Osteoblast (primary cell): ENCODE measurements at places on chromosomes 4 and X. TPM values are rescaled to one million over a fixed set of nuclear protein-coding genes. Genes with fewer than 3 reads are reported as not detected.

DNA sequence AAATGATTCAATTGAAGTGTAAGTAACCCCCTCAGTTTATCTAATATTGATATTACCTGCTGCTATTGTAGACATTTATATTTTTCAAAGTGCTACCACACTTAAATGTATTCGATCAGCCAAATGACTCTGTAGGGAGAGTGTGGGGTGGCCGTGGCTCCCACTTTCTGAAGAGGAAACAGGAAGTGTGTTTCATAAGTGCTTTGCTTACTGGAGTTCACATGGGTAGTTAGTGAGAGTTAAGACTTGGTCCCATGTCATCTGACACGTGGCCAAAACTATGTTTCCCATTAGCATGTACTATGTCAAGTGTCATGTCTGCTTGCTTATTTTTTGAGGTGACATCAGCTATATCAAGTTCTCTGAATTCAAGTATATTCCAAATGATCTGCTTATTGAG, 308.1 kb upstream of the GATB start:
- H3K27me3 ChIP-seq, result no peaks in the 10 kb centered on the region
- no peaks in the 10 kb centered on the region for H3K4me1 ChIP-seq

DNA sequence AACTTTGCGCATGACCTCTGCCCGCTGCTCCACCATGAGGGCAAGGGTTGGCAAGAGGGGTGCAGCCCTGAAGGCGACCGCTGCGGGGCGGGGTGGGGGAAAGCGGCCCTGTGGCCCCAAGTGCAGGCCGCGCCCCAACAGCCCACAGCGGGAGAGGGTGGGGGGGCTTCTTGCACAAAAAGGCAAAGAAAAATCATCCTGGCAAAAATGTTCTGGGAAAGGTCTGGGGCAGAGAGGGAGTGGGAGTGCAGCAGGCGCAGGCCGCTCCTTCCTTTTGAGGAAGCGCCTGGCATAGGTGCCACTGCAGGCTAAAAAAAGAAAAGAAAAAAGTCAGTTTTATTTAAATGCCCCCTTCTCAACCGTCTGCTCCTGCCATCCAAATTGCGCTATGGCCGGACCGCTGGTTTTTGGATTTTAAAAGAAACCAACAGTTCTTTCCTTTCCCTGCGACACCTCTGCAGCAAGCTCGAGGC, 1.4 kb downstream of the ARX start:
- DNase-seq, result no peak
- H3K27ac ChIP-seq, result no peak overlapping the region
- peaks cover 89% of the 10 kb centered on the region for H3K27me3 ChIP-seq
- no peaks in the 10 kb centered on the region for H3K36me3 ChIP-seq
- no peaks in the 10 kb centered on the region for H3K4me1 ChIP-seq

DNA sequence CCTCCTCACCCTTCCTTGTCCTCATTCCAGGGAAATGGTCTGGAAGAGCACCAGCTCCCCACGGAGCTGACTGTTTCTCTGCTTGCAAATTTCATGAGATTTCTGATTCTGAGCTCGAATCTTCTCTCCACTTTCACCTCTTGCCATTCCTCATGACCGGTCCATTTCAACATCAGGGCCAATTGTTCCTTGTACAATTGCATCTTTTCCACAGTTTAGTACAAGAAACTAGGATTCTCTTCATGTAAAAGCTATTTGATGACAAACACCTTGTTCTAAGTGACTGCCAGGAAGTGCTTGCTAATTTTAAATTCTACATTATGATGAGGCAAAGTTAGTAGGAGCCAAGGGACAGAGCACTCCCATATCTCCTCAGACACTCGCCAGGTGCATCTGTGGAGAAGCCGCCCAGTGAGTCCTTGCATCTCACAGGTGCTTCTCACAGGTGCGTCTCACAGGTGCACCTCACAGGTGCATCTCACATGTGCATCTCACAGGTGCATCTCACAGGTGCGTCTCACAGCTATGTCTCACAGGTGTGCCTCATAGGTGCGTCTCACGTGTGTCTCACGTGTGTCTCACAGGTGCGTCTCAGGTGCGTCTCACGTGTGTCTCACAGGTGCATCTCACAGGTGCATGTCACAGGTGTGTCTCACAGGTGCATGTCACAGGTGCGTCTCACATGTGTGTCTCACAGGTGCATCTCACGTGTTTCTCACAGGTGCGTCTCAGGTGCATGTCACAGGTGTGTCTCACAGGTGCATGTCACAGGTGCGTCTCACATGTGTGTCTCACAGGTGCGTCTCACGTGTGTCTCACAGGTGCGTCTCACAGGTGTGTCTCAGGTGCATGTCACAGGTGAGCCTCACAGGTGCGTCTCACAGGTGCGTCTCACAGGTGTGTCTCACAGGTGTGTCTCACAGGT, 3.0 kb upstream of the PDE6B start:
- H3K4me3 ChIP-seq, result no peak overlapping the region
- no peaks in the 10 kb centered on the region for H3K4me1 ChIP-seq
- no peaks in the 10 kb centered on the region for H3K36me3 ChIP-seq
- peak; percentile 90 for DNase-seq
- no peaks in the 10 kb centered on the region for H3K27me3 ChIP-seq
- H3K27ac ChIP-seq, result no peak overlapping the region

DDX60 gene
- 14.4 and 19.5 TPM in 2 replicates for total RNA-seq

DNA sequence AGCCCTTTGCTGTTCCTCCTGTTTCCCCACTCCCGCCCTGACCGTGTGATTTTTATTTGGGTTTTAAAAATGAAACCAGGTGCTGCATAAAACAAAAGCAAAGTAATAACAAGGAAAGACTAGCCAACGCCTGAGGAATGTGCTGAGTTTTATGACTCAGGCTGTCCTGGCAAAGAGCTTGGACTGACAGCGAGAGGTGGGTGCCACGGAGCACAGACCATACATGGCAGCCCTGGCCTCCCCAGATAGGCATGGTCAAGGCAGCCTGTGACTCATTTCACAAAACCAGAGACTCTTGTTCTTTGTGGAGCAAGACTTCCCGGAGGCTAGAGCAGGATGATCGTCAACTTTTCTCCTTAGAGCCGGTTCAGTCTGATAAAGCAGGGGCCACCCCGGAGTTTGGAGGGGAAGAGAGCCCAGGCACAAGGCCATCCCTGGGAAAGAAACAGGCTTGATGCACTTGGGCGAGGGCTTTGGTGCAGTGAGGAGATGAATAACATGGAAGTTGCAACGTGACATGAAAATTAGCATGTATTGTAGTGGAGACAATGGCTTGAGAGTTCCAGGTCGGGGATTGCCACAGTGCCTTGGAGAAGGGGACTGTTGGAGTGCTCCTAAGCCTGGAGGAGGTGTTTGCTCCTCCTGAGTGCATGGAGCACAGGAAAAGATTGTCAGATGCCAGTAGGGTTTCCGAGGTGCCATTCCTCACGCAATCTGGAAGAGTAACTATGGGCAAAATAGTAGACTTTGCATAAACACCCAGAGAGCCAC, 54.8 kb downstream of the C4orf51 start:
- H3K27me3 ChIP-seq, result no peaks in the 10 kb centered on the region
- H3K27ac ChIP-seq, result peak overlapping the region; percentile 99
- no peaks in the 10 kb centered on the region for H3K36me3 ChIP-seq
- H3K4me3 ChIP-seq, result peak overlapping the region; percentile 57
- peak; percentile 96 for DNase-seq

FAT4 gene
- 27.9 and 31.2 TPM in 2 replicates for total RNA-seq

SRPK3 gene
- total RNA-seq, result 0.36 TPM in 1 of 2 replicates, not detected in the other

DNA sequence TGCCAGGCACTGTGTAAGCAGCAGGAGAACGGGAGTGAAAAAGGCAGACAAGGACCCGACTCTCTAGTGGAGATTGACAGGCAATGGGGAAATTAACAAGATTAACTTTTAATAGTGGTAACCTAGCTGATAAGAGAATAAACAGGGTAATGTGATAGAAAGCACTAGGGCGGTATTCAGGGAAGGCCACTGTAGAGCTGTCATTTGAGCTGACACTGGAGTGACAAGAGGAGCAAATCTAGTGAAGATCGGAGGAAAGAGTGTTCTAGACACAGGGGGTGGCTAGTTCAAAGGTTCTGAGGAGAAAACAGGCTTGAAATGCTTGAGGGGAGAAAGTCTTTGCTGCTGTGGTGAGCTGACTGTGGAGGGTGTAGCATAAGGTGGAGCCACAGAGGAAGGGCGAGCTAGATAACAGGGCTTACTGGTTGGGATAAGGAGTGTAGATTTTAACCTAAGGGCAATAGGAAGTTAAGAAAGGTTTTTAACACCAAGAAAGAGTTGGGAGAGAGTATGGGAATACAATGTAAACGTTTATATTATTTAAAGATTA, 122.8 kb downstream of the SLC10A7 start:
- H3K4me3 ChIP-seq, result no peak overlapping the region
- no peaks in the 10 kb centered on the region for H3K27me3 ChIP-seq
- no peak for DNase-seq
- H3K27ac ChIP-seq, result no peak overlapping the region
- H3K4me1 ChIP-seq, result no peaks in the 10 kb centered on the region

APELA gene
- 0.29 TPM in 1 of 2 replicates, not detected in the other for total RNA-seq

DNA sequence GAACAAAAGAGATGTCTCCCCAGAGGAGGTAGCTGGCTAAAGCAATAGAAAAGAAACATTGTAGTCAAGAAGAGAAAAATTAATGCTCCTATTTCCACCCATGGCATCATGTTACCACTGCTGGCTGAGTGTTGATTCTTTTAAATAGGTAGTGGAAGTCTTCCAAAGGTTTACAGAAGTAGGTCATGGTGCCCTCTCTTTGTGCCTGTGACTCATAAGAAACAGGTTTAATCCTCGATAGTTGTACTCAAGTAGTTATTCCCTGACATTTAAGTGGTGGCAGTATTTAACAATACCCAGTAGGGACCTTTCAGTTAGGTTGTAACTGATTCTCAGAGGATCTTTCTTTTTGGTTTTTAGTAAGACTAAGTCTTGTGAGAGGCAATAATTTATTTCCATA, 247.8 kb downstream of the TEX13A start:
- no peaks in the 10 kb centered on the region for H3K4me1 ChIP-seq
- no peak overlapping the region for H3K4me3 ChIP-seq
- H3K27ac ChIP-seq, result no peak overlapping the region
- peaks cover 3% of the 10 kb centered on the region for H3K27me3 ChIP-seq

- peaks cover 3% of the 10 kb centered on the region for H3K4me1 ChIP-seq
- H3K27ac ChIP-seq, result no peak overlapping the region
- no peak overlapping the region for H3K4me3 ChIP-seq
- H3K27me3 ChIP-seq, result peaks cover 12% of the 10 kb centered on the region
Measured at GRCh38 chr4:8350841-8351461, 81.4 kb downstream of the HTRA3 start.

DNA sequence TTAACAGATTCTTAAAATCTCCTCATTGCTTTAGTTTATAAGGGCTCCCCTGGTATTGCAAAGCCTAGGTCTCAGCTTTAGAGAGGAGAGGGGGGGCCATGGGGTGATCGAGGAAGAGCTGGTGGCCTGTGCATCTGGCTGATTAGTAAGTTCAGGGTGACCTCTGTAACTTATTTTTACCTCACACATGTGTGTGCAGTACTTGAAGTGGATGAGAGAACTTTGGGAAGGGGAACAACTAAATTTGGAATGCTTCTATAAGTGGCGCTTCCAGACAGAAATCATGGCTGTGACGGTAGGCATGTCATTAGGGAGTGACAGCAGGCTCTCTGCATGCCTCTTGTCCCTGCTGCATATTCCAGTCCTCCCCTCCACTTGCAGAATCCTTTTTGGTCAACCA, 41.9 kb downstream of the FRAS1 start:
- no peak for DNase-seq

DNA sequence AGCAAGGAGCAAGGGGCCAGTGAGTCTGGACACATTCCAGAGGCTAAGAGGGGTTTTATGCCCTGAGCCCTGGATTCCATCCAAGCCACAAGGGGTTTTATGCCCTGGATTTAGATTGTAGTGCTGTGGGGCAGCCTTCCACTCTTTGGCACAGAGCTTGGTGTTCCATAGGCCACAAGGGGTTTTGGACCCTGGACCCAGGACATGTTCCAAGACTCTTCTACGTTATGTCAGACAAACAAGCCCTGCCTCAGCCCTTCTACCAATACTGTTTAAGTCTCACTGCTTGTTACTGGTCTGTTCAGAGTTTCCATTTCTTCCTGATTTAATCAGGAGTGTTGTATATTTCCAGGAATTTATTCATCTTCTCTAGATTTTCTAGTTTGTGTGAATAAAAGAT, 12.8 kb upstream of the SCARB2 start:
- H3K4me3 ChIP-seq, result no peak overlapping the region
- no peak for DNase-seq
- no peak overlapping the region for H3K27ac ChIP-seq
- no peaks in the 10 kb centered on the region for H3K4me1 ChIP-seq

DNA sequence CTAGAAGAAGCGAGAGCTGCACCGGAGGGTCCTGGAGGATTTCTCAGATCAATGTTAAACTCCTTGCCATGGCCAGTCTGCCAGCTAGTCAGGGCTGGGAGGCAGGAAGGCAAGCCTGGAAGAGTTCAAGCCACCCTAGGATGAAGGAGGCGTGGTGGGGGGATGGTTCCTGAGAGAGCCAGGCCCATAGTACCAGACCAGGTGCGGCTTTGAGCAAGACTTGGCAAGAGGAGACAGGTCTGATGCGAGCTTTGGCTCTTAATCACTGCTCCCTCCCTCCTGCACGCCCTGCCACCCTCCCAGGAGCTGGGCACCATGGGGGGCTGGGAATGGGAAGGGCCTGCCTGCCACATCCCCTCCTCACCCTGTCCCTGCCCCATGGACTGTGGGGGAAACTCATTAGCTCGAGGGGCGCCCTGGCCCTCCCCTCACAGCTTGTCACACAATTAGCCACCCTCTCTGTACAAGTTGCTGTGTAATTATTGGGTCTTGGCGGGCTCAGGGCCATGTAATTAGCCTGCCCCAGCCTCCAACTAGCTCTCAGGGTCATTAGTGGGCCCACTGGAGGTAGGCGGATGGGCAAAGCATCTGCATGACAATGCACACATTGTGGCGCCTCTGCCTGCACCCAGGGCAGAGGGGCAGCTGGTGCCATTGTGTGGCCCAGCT, 50.3 kb downstream of the EFNB1 start:
- no peaks in the 10 kb centered on the region for H3K36me3 ChIP-seq
- peaks cover 55% of the 10 kb centered on the region for H3K27me3 ChIP-seq
- DNase-seq, result no peak
- no peaks in the 10 kb centered on the region for H3K4me1 ChIP-seq
- no peak overlapping the region for H3K4me3 ChIP-seq

FHL1 gene
- 51.8 and 68.7 TPM in 2 replicates for total RNA-seq

UGT2A3 gene
- total RNA-seq, result not detected in 2 replicates

IL21 gene
- not detected in 2 replicates for total RNA-seq

DNA sequence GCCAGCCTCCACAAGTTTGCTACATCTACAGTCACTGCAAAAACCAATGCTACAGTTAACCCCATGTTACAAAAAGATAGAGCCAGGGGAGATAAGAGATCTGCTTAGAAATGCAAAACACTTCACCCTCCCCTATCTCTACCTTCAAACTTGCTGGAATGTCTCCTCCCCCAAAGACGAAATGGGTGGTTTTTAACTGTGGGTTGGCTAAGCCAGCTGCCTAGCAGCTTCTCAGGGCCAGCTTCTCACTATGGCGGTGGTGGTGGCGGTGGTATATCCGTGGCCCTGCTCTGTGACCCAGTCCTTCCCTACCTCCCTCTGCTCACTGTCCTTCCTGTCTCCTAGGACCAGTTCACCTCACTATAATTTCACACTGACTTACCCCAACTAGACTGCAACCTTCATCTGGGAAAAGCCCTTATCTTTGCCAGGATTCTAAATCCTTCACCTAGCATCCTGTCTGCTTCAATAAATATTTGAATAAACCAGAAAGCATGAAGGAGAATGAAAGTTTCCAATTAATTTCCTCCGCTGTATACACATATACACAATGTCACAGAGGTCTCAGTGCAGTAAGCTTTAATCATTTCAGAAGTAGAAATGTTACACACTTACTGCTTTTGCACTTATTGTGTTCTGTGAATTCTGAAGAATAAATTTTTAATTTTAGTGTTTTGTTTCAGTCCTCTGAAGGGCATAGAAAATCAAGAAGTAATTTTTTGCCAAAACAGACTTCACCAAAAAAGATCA, 46.3 kb downstream of the SH3KBP1 start:
- H3K36me3 ChIP-seq, result no peaks in the 10 kb centered on the region
- H3K27me3 ChIP-seq, result no peaks in the 10 kb centered on the region
- no peak overlapping the region for H3K27ac ChIP-seq
- no peaks in the 10 kb centered on the region for H3K4me1 ChIP-seq
